ENCODE measurements at places on chromosomes 16 and 17.

GRCh38 chr17:56347639-56348038, 194.4 kb downstream of the ANKFN1 start:
- no peak for DNase-seq

GRCh38 chr16:81624760-81625543, 154.1 kb upstream of the PLCG2 start:
- no peak for DNase-seq

DNA sequence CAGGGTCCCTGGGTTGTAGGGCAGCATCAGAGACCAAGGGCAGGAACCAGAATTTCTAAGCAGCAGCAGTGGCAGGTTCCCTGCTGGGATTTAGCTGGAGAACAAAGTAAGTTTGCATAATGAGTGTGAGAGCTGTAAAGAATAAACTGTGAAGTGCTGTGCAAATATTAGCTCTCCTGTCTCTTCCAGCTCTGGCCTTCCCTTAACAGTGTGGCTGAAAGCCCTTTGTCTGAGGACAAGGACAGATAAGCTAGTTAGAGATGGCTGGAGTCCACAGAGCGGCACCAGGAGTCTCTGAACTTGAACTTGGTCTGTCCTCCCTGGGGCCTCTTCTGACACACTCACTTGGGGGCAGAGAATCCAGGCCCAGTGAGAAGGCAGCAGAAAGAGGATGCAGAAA, 98.2 kb upstream of the WSCD1 start:
- DNase-seq: no peak

DNA sequence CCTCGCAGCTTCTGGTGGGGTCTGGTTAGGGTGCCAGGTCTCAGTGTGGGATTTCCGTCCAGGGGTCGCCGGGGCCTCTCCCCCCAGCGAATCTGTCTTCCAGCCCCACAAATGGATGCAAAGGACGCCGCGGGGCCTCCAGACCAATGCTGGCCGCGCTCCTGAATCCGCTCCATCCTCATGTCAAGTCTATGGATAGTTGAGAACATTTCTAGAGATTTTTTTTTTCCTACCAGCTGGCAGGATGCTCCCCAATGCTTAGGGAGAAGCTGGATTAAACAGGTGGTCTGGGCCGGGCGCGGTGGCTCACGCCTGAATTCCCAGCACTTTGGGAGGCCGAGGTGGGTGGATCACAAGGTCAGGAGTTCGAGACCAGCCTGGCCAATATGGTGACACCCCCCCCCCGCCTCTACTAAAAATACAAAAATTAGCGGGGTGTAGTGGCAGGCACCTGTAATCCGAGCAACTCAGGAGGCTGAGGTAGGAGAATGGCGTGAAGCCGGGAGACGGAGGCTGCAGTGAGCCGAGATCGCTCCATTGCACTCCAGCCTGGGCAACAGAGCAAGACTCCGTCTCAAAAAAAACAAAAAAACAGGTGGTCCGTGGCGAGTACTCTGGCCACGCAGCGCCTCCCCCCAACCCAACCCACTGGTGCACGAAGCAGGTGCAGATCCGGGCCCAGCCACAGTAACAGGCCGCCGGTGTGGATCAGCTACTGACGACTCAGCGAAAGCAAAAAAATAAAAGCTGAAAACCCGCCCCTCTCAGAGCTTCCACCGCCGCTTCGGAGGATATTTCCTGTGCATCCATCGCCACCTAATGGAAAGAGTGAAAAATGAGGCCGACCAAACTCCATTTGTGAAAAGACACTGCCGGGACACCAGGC, 1.1 kb upstream of the NXN start:
- DNase-seq: peak; percentile 82

GRCh38 chr17:45332505-45332904, 15.7 kb upstream of the MAP3K14 start:
- no peak for DNase-seq

- no peak for DNase-seq
Measured at GRCh38 chr17:64423881-64424280, 25.0 kb upstream of the MILR1 start.

DNA sequence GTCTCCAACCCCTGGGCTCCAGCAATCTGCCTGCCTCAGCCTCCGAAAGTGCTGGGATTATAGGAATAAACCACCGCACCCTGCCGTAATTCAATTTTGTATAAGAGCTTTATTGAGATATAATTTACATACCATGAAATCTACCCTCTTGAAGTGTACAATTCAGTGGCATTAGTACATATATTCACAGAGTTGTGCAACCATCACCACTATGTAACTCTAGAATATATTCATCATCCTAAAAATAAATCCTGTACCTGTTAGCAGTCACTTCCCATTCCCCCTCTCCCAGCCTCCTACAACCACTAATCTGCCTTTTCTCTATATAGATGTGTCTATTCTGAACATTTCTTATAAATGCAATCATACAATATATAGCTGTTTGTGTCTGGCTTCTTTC, 26.1 kb downstream of the TOM1L2 start:
- no peak for DNase-seq

- DNase-seq: no peak
Measured at GRCh38 chr16:66004699-66005098, 361.8 kb upstream of the CDH5 start.

- DNase-seq: no peak
Measured at GRCh38 chr17:5011928-5012327, 14.2 kb downstream of the KIF1C start.

DNA sequence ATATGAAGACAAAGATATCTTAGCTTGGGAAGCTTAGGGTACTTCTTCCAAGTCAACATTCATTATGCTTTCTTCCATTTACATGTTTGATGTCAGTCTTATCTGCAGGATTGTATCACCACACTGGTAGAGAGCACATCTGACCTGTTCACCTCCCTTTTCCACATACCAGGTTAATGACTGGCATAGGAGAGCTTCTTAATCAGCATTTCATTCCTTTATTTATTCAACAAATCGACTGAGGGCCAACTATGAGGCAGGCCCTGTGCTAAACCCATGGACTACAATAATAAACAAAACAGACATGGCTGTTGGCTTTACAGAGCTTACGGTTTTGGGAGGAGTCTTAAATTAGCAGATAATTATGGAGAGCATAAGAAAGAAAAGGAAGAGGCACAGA, 378.1 kb upstream of the CDH11 start:
- DNase-seq: no peak

Measured in pancreas (tissue), 10 donors.